Stimulated activated CD8-positive, alpha-beta memory T cell treated with anti-CD3 and anti-CD28 coated beads, Interleukin-15, amount 100 ng/mL, for 4 hours (primary cell): ENCODE measurements at places on chromosomes 11 and 22.

DNA sequence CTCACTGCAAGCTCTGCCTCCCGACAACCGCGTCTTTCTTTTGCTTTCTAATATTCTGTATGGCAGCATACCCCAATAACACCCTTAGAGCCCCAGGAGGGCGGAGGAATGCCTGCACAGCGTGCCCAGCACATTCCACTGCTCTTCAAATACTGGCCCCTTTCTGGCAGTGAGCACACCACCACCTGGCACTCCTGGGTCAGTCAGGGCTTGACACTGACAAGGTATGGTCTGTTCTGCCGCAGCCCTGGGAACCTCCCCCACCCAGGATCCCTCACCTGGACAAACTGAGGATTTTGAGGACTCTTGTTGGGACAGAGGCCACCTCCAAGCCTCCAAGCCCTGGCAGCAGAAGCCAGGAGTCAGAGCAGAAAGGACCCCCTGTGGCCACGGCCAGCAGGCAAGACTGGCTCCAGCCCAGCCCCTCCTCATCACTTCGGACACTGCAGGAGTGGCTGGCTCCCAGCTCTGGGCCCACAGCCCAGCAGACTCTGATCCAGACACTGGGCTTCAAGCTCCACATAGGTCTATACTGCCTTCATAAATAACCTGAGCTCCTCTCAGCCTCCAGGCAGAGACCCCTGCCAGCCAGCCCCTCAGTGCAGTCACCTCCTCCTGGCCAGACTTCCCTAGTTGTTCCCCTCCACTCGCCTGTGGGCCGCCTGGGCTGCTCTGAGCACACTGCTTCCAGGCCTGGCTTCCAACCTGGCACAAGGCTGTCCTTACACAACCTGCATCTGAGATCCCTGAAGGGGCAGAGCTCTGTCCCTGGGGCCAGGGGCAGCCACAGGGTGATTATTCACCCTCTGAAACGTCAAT is 14.5 kb downstream of the CARS1 start:
- no peak for DNase-seq

DNA sequence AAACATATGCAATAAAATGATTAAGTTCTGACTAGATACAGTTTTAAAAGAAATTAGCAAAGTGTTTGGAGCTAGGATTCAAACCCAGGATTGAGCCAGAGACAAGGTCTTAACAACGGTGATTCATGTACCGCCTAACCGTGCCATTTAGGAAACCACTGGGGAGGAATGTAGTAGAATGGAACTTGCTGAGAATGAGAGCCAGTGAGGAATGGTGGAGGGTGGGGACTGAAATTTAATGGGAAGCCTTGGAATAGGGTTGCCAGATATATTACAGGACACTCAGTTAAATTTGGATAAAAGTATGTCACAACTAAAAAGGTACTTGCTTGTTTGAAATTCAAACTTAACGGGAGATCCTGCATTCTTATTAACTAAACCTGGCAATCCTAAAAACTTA is 30.4 kb upstream of the TMEM86A start:
- DNase-seq = no peak

GRCh38 chr22:20750461-20751184 is 23.3 kb upstream of the SERPIND1 start:
- DNase-seq = no peak

DNA sequence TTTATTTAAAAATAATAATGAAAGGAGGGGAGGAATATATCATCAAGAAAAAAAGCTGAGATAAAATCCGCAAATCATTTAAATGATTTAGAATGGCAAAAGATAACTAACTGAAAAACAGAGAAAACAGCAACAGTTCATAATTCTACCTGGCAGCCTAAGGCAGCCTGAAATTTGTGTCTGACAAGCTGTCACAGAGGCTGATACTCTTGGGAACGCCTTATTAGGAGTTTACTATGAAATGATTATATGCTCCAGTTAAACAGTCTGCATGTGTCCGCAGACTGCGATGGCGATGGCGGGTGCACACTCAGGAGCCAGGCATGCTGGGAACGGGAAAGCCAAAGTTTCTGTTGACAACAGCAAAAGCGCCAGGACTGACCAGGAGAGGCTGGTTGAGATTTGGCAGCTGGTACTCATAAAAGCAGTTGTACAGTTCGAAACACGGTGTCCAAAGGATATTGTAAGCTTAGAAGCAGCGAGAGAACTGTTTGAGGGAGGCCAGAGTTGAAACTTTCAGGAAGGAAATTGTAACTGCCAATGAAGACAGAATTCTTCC is 172.9 kb upstream of the MPPED2 start:
- DNase-seq = no peak

DNA sequence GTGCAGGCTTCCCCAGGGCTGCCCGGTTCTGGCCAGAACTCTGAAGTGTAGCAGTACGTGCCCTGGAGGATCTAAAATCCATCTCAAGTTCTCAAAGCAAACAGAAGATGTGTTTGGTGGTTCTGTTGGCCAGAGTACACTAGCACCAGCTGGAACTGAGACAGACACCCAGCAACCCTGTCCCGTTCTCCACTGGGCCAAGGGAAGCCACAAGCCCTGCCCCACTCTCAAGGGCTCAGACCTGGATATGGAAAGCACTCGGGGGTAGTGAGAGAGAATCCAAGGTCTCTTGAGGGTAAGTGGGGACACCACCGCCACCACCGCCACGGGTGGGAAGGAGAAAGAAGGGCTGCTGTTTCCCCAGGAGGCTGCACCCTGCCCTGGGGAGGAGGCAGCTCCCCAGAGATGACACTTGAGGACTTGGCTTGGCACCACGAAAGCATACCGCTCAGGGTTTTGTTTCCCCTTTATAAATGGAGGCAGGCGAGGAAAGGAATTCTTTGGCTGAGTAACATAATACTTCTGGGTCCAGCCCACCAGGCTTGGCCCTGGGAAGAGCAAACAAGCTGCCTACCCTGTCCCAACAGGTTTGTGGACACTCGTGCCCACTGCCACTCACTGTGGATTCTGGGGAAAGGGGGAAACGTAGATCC is 56.1 kb upstream of the POU2AF1 start:
- no peak for DNase-seq

DNA sequence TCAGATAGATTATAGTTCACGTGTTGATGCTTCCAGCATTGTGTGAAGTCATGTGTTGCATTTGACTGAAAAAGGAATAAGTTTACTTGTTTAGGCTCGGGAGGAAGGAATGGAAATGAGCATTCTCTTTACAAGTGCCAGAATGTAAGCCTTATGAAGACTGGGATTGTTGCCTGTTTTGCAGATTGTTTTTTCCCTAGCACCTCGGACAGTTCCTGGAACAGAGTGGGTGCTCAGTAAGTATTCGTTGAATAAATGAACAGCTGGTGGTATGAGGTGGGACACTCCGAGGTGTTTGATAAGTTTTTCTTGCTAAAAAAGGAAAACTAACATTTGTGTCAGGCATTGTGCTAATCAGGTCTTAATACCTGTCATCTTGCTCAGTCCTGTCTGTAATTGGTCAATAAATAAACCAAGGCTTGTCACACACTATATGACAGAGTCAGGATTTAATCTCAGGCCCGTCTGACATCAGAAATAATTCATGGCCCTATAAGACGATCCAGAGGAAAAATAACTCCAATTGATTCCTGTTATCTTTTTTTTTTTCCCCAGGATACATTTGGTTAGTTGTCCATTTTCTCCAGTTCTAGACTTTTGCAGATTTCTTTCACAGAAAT is 304.7 kb downstream of the NELL1 start:
- DNase-seq = no peak

- DNase-seq = no peak
Measured at GRCh38 chr11:85483861-85484260, 143.3 kb downstream of the DLG2 start.

GRCh38 chr22:34879001-34879400 is 187.0 kb upstream of the ISX start:
- DNase-seq = no peak

- DNase-seq = no peak
Measured at GRCh38 chr11:130429120-130429681, 792 bp upstream of the ADAMTS8 start.

- DNase-seq = no peak
Measured at GRCh38 chr11:65793144-65793581, 6.3 kb downstream of the OVOL1 start.

- no peak for DNase-seq
Measured at GRCh38 chr11:91173701-91174100, 950.9 kb upstream of the CHORDC1 start.

- DNase-seq = peak; percentile 56
Measured at GRCh38 chr11:58577555-58578135, 1.2 kb upstream of the ZFP91 start.
